ENCODE measurements at places on chromosomes 3 and 15. TPM values are rescaled to one million over a fixed set of nuclear protein-coding genes. Genes with fewer than 3 reads are reported as not detected.

The TMEM266 gene
- 14.1 TPM for polyA plus RNA-seq

The GSK3B gene
- polyA plus RNA-seq, result 38.5 TPM

The CMTM8 gene
- 12.5 TPM for polyA plus RNA-seq

The CNTN3 gene
- polyA plus RNA-seq, result 6.0 TPM

The LRRC2 gene
- polyA plus RNA-seq, result 2.4 TPM

The ALDH1A3 gene
- 5.9 TPM for polyA plus RNA-seq

DNA sequence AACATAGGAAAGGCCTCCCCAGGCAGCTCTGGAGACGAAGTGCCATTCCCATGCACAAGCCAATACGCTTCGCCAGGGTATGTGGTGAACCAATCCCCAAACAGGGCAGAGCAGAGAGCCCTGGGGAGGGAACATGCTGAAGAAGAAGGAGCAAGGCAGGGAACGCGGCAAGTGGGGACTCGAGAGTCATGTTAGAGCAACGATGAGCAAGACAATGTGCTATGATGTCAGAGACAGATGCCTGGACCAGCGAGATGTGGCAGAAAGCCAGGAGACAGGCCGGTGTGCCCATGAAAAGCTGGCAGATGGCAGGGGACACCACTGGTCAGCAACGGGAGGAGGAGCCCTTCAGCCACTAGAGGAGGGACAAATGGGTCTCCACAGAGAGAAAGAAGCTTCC, 39.6 kb downstream of the NIPA2 start:
- no peak for DNase-seq

DNA sequence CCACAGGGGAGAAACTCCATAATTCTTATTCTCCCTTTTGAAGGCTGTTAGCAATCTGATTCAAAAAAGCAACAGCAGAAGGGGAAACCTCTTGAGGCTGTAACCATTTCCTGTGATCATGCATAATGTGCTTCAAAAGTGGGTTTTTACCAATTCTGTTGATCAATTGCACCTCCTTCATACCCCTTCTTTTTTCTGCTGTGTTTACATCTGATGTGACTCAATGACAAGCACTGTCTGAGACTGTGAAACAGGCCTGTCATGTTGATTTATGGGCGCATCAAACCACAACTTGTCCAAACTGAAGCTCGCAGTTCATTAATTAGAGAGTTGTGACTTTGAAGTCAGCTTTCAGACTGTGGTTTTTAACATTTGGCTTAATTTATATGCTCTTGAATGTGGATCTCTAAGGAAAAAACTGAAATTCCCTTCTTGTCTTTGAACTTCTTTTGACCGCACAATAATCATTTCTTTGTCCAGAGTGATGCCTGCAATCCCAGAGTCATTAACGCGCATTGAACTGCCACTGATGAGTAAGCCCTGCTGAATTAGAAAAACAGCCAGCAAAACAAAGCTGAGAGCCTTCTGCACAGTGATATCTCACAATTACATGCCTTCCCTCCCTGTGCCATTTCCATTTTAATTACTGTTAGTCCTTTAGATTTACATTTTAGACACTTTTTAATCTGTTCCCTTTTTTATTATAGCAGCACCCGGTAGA, 532.8 kb downstream of the FOXP1 start:
- no peak for DNase-seq

- DNase-seq, result no peak
These were observed 624 bp downstream of the BRK1 start for GRCh38 chr3:10116138-10116460.

GRCh38 chr15:83498374-83498773, 51.2 kb downstream of the SH3GL3 start:
- DNase-seq, result no peak

DNA sequence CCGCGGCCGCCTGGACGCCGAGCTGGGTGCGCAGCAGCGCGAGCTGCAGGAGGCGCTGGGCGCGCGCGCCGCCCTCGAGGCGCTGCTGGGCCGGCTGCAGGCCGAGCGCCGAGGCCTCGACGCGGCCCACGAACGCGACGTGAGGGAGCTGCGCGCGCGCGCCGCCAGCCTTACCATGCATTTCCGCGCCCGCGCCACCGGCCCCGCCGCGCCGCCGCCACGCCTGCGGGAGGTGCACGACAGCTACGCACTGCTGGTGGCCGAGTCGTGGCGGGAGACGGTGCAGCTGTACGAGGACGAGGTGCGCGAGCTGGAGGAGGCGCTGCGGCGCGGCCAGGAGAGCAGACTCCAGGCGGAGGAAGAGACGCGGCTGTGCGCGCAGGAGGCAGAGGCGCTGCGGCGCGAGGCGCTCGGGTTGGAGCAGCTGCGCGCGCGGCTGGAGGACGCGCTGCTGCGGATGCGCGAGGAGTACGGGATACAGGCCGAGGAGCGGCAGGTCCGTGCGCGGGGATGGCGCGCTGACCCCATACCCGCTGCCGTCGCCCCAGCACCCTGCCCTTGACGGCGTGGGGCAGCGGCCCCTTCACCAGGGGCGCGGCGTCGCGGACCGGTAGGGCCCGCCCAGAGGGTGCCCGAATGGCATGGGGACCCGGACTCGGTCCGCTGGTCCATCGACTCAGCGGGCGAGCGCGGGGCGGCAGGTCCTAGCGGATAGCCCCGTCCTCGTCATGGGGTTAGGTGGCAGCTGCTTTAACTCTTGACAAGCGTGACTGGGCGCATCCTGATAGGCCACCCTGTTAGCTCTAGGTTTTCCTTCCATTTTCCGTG, 848 bp downstream of the SYNM start:
- DNase-seq, result no peak

DNA sequence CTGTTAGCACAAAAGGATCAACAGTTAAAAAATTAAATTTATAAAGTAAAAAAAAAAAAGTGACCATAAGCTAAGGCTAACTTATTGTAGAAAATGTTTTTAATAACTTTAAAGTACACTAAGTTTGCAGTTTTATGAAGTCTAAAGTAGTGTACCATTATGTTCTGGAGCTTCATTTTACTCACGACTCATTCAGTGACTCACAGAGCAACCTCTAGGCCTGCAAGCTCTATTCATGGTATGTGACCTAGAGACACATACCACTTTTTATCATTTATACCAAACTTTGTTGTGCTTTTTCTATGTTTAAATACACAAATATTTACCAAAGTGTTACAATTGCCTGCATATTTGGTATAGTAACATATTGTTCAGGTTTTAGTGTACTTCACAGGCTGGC, 1552.3 kb downstream of the OTOL1 start:
- no peak for DNase-seq

DNA sequence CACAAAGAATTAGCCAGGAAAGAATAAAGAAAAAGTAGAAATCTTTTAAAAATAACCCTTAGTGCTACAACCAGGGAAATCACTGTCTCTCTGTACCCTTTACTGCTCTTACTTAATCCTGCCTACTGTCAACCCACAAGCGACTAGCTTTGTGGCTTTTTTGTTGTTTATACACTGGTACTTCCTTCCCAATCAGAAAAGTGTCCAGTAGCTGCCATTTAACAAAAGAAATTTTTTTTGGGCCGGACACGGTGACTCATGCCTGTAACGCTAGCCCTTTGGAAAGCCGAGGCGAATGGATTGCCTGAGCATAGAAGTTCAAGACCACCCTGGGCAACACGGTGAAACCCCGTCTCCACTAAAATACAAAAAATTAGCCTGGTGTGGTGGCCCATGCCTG, 13.8 kb upstream of the FAM219B start:
- no peak for DNase-seq

DNA sequence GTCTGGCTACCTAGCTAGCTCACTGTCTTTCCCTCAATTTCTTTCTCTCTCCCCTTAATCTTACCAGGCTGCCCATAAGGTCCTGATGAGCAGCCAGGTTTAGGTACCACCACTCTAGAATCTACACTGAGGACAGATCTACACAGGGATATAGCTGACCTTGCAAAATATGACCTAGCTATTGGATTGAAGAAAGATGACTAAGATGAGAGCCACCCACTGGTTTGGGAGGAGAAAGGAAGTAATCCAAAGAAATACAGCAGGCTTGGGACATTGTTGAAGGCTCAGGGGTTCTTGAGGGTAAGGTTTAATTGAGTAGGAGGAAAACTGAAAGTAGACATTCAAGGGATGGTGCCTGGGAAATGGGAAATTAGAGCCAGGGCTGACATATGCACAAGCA, 142.0 kb upstream of the TMC3 start:
- DNase-seq, result no peak

DNA sequence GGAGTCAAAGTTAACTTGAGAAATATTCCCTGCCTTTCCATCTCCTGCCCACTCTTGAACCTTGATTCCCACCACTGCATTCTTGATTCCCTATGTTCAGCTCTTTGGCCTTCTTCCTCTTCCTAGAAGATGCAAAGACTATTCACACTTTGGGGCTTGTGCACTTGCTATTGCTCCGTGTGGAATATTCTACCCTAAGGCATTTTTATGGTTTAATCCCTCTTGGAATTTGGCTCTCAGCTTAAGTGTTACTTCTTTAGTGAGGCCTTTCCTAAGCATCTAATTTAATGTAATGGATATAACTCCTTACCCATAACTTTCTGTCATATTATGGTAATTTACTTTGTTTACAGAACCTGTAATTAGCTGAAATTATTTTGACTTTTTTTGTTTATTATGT, 318.9 kb upstream of the COL8A1 start:
- no peak for DNase-seq

All from renal cortex interstitium (tissue), 15 donors.